ENCODE measurements at places on chromosomes 3 and 15.

DNA sequence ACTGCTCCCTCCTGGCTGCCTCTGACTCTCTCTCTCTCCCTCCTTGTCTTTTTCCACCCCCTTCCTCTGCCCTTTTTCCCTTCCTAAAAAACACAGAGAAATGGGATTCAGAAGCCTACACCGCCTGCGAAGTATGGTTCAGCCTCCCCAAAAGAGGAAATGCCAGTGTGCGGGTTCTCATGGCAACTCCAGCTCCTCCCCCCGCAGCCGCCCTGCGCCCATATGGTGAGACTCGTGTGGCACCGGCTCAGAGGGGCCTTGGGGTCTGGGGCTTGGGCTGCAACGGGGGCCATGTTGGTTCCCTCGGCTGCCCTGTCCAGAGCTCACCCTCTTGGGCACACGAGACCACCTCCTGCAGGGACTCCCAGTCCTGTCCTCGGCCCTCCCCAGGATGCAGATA lies 23.6 kb upstream of the LINGO1 start:
- peak; percentile 68 for DNase-seq

DNA sequence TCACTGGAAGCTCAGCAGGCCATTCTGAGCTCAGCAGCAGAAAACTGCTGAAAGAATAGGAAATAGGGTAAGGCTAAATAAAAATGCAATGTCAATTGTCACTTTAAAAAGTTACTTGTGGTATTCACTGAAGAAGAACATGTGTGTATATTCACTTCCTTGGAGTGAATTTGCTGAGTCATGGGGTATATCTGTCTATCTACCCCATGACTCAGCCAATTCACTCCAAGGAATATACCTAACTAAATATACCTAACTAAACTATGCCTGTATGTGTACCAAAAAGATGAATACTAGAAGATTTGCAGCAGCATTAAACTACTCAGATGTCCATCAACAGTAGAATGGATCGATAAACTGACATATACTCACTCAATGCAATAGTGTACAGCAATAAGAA lies 69.5 kb upstream of the KCNAB1 start:
- no peak for DNase-seq

DNA sequence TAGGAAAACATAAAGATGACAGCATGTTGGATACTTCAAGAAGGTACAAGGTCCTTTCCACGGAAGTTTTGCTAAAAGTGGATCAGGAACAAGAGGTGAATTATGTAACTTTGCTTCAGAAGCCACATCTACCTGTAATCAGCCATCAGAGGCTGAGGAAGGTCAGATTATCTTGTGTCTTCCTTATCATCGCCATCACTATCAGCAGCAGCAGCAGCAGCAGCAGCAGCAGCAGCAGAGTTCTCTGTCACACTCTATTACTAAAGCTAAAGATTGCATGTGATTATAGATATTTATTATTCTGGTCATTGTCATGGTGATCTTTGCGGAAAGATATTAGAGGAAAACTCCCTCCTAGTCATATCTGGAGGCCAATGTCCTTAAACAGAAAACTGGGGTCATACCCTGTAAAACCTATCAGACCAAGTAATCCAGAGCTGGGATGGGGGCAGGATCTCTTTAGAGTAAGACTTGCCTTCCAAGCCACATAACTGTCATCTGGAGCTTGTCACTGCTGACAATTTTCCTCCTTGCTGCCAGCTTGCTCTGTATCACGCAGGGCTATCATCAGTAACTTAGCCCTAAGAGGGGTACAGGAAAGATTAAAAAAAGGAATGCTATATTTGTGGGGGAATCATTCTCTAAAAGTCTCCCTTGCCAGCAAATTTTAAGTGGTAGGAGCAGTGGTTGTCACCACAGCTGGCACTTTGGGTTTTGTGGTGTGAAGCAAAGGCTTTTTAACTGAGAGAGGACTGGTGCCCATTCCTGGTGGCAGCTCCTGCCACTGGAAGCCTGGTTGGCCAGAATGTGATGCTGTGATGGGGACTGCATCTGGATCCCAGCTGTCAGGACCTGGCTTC lies 130.9 kb upstream of the RASGRP1 start:
- no peak for DNase-seq

DNA sequence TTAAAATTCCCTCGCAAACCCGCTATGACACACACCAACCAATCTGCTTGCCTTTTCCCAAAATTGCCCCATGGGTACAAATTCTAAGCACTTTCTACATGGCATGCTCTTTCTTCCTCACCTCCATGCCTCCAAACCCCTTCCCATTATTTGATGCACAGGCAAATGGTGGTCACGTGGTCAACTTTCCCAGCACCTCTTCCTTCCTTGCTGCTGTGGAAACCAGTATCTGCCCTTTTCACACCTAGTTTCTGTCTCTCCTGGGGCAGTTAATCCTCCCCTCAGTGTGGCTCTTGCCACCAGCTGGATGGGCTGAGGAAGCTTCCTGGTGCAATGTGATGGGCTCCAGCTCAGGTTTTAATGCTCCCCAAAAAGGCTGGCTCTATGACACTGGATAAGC lies 38.4 kb upstream of the ST8SIA2 start:
- DNase-seq: no peak

- no peak for DNase-seq
Observed at GRCh38 chr15:38612159-38612863, 47.7 kb upstream of the RASGRP1 start.

DNA sequence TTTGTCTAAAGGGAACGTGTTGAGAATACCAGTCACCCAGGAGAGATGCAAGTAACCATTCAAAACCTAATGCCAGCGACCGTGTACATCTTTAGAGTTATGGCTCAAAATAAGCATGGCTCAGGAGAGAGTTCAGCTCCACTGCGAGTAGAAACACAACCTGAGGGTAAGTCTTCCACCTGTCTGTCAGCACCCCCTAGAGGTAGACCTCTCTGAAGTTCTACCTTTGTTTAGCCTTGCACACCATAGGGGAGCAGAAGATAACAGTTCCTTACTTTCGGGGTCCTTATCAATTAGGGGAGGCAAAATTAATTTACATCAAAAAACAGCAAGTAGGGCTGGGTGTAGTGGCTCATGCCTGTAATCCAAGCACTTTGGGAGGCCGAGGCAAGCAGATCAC lies 124.4 kb downstream of the HCN4 start:
- DNase-seq: peak; percentile 50

- DNase-seq: no peak
Observed at GRCh38 chr3:81952141-81952540, 190.7 kb upstream of the GBE1 start.

DNA sequence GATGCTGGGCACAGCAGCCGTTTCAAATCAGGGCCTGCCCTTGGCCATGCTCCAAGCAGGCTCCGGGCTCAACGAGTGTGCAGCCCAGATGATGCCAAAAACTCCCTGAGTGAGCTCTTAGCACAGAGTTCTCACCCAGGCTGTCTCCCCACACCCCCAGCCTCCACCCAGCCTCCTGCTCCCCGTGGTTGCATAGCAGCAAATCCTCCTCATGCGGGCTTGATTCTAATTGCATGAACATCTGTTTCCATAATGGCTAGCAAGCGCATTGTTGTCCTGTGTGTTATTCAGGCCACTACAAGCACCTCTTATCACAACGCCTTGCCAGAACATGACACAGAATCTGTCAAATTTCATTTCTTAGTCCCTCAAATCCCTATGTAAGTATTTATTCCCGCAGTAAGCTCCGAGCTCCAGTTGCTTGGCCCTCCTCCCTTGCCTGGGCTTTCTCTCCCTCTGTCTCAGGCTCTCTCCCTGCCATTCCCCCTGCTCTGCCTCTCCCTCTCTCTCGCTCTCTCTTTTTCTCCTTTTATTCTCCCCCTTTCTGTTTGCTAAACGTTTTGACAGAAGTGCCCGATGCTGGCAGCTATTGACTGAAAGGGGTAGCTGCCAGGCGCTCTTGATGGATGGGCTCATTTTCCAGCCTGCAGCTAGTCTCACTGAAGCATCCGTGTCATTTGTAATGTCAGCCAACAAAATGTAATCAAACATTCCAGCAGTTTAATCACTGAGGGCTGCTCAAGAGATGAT lies 306.5 kb downstream of the IL20RB start:
- DNase-seq: no peak

- no peak for DNase-seq
Observed at GRCh38 chr3:11814663-11815062, 32.0 kb downstream of the TAMM41 start.

- DNase-seq: no peak
Observed at GRCh38 chr15:52642386-52643361, 36.5 kb downstream of the ATOSA start.

DNA sequence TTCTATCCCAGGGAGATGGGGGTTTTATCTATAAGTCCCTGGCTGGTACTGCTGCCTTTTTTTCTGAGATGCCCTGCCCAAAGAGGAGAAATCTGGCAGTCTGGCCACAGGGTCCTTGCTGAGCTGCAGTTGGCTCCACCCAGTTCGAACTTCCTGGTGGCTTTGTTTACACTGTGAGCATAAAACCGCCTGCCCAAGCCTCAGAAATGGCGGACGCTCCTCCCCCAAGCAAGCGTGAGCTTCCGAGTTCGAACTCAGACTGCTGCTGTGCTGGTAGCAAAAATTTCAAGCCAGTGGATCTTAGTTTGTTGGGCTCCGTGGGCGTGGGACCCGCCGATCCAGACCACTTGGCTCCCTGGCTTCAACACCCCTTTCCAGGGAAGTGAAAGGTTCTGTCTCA lies 126.8 kb upstream of the SUCLG2 start:
- DNase-seq: no peak

GRCh38 chr15:44132057-44132456 lies 63.0 kb downstream of the FRMD5 start:
- no peak for DNase-seq

GRCh38 chr3:194876403-194877095 lies 190.9 kb downstream of the FAM43A start:
- DNase-seq: no peak

- no peak for DNase-seq
Observed at GRCh38 chr3:106403371-106404145, 534.7 kb upstream of the CBLB start.

DNA sequence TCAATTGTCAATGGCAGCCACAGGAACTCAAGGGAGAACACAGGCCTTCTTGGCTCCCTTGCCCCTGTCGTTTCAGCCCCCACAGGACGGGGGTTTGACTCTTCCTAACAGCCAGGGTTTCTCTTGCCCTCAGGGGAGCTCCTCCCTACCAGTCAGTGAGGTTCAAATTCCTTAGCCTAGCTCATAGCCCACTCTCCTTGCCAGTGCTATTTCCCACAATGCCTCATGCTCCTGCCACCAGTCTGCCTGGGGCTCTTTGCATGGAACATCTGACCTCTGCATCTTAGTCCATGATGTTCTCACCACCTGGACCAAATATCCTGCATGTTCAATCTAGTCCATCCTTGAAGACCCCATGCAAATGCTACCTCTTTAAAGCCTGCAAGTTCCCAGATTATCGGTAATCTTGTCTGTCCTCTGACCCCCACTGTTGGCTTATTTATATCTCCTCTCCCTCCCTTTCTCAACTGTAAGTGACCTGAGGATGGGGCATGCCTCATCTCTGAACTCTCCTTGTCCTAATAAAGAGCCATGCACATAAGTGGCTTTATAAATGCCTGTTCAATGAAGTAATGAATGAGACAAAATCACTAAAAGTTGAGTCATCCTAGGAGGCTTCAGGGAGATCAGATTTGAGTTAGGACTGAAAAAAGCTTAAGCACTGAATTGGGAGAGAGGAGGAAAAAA lies 78.0 kb downstream of the MYO1E start:
- DNase-seq: no peak

DNA sequence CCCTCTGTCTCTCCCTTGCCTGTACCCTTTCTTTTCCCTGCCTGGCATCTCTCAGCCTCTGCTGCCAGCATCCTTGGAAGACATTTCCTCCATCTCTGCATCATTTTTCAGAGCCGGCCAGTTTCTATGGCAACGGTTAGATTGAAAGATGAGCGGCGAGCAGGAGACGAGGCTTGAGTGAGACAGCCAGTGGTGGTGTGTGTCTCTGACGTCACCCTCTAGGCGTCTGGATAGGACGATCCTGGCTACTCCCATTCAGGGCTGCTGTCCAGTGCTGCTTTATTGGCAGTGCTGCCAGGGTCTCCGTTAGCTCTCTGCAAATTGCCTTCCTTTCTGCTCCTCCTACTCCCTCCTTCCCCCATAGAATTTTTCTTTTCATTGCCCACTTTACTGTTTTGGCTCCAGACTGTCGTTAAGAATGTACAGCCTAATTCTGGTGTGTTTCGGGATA lies 57.9 kb downstream of the TRAK1 start:
- DNase-seq: no peak

GRCh38 chr15:71934446-71934845 lies 124.1 kb downstream of the NR2E3 start:
- DNase-seq: no peak

DNA sequence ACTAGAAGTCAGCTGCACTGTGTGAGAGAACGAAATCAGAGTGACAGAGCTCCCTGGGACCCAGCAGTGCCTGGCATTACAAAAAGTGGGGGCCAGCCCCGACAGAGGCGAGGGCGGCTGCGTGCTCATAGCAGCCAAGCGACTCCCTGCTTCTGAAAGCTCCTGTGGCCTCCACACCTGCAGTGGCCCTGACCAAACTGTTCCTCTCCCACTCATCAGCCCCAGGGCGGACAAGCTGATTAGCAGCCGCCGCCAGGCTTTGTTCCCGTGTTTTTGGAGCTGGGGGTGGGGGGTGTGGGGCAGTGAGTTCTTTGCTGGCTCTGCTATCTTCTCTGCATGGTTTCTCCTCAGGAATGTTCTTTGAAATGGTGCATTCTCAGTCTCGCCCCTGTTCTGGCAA lies 58.1 kb downstream of the DGKG start:
- no peak for DNase-seq

DNA sequence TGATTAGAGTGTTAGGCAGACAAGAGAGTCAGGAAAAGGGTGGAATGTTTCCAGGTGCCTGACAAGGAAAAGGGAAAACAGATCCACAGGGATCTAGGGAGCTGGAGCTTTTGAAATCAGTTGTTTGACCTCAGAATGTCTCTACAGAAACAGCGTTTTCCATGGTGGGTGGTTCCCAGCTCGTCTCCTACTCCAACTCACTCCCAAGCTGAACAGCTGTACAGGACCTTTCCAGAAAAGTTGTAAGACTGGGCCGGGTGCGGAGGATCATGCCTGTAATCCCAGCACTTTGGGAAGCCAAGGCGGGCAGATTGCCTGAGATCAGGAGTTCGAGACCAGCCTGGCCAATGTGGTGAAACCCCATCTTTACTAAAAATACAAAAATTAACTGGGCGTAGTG lies 55.7 kb upstream of the RYK start:
- no peak for DNase-seq

DNA sequence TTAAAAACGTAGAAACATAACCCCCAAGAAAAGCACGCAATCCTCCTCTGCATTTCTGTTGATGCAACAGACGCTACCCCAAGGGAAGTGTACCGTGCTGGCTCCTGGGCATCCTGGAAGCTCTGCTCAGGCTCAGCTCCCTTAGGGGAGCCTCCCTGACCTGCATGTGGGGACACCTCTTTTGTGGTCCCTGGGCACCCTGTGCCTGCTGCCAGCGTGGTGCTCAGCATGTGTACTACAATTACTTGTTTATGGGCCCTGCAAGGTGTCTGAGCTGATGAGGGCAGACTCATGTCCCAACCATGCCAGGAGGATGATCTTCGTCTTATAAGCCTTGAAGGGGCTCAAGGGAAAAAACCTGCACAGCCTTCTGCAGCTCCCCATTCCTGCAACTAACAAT lies 18.3 kb downstream of the EHD4 start:
- DNase-seq: no peak

GRCh38 chr3:128385080-128385832 lies 81.4 kb downstream of the DNAJB8 start:
- DNase-seq: no peak
